Epithelial cell of proximal tubule (primary cell): ENCODE measurements at places on chromosomes 7 and 10.
A peak's percentile ranks its signal among the peaks of the same experiment; 100 is the strongest.

DNA sequence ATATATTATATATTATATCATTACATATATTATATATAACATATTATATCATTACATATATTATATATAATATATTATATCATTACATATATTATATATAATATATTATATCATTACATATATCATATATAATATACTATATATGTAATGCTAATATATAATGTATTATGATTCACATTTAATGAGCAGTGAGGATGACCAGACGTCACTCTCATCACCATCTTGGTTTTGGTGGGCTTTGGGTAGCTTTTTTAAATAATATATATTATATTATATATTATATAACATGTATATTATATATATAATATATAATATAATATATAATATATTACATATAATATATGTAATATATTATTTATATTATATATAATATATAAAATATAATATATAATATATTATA is 1189.4 kb upstream of the AUTS2 start:
- DNase-seq = no peak

DNA sequence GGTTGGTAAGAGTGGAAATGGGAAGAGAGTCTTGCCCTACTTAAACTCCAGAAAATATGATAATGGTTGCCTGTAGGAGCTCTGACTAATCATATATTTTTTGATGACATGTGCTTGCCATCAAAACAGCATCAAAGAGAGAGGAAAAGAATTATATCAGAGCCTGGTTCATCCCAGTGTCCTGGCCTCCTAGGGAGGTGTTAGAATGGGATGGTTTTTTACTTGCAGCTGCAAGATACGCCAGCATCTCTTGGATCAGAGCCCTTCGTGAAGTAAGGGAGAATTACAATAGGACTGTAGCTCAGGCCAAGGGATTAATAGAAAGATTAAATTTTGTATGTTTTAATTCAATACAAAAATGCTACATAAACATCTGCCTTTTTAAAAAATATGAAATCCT is 177.6 kb upstream of the HDAC9 start:
- DNase-seq = no peak

- no peak for DNase-seq
These were observed 513 bp downstream of the ODAD2 start for GRCh38 chr10:27998178-27998953.

- no peak for DNase-seq
These were observed 97.3 kb downstream of the CLEC2L start for GRCh38 chr7:139620676-139621344.

GRCh38 chr10:47184724-47185330 is 115.2 kb upstream of the GDF10 start:
- DNase-seq = no peak

GRCh38 chr7:140641524-140642195 is 1.0 kb upstream of the DENND2A start:
- DNase-seq = no peak

- DNase-seq = no peak
These were observed 15.0 kb upstream of the SLK start for GRCh38 chr10:103951942-103952341.

GRCh38 chr7:151146761-151147160 is 20.7 kb downstream of the GBX1 start:
- no peak for DNase-seq

DNA sequence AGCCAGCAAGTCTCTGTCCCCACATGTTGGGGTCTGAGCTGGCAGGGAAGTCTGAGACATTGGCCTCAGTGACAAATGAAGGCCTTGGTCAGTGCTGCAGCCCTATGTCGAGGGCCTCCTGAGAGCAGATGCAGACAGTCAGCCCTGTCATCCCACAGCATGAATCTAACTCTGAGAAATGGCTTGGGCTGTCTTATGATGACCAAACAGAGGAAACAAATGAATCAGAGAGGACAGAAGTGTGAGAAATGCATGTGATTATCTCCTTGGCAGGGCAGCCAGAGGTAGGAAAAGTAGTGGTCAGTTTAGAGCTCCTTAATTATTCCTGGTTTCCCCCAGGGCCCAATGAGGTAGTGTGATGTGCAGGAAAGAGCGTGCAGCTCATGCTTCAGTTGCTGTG is 287.6 kb downstream of the SORCS3 start:
- DNase-seq = peak; percentile 64
